Gastrocnemius medialis (tissue), 4 donors: ENCODE measurements at places on chromosomes 12 and 14.
A peak's percentile ranks its signal among the peaks of the same experiment; 100 is the strongest.

DNA sequence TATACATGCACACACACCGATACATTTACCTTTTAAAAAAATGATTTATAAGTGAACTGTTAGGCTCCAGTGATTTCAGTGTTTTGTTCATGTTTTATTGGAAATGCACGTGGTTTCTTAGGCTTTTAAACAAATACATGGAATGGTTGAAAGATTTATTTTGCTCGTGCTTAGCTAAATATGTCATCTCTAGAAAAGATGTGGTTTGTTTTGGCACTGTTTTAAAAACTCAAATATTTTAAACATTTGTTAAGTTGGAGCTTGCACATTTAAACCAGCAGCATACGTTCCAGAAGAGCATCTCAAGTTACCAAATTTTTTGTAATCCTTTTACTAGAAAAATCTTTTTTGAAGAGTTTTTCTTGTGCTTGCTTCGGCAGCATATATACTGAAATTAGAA lies 44.5 kb downstream of the FOXA1 start:
- H3K4me1 ChIP-seq = no peaks in the 10 kb centered on the region
- H3K27me3 ChIP-seq = no peaks in the 10 kb centered on the region
- H3K27ac ChIP-seq = no peak overlapping the region
- DNase-seq = no peak
- H3K4me3 ChIP-seq = no peak overlapping the region
- H3K36me3 ChIP-seq = no peaks in the 10 kb centered on the region

DNA sequence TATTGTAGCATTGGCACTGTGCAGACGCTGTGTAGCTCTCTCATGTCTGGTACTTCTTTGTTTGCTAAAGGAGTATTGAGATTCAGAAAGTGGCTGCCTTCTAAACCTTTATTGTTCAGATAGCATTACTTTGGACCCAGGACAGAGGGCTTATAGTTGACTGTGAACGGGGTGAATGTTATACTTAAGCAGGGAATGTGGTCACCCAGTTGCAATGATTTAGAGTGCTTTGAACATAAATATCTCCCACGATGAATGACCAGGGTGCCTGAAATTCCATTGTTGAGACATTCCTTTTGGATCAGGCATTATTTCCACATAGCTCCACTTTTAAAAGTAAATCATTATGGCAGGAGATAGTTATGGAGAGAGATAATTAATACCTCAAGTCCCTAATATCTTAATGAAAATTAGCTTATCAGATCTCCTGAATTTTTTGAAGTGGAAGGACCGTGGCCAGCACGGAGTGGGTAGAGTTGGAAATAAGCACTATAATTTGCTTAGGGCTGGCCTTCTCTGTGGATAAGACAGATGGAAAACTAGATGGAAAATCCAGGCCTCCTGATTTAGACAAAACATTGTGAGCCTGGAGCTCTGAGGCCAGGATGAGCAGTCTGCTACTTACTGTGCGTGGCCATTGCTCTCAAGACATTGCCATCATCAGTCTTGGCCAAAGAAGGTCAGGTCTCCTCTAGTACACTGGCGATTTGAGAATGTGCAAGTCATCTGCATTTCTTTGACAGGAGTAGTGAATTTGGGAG lies 114.5 kb downstream of the ETV6 start:
- no peak overlapping the region for H3K4me3 ChIP-seq
- H3K27ac ChIP-seq = no peak overlapping the region
- no peaks in the 10 kb centered on the region for H3K27me3 ChIP-seq
- no peak for DNase-seq
- H3K4me1 ChIP-seq = peaks cover 15% of the 10 kb centered on the region

DNA sequence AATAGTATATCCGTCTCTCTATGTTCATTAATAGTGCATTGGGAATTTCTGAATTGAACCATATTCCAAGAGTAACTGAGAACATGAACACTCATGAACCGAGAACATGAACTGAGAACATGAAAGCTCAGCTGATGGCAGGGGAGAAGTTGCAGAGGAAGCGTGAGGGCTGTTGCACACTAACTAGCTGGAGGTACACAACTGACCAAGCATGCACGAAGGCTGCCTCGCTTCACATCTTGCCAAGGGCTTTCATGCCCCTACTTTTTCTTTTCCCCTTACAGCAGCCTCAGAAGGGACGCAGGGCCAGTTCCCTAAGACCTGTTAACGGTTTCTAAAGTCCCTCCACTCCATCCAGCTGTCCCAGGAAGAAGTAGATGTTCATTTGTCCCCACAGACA lies 4.3 kb downstream of the RNASE1 start:
- peak overlapping the region; percentile 66 for H3K27ac ChIP-seq
- no peak overlapping the region for H3K4me3 ChIP-seq
- DNase-seq = no peak
- no peaks in the 10 kb centered on the region for H3K4me1 ChIP-seq
- no peaks in the 10 kb centered on the region for H3K27me3 ChIP-seq

DNA sequence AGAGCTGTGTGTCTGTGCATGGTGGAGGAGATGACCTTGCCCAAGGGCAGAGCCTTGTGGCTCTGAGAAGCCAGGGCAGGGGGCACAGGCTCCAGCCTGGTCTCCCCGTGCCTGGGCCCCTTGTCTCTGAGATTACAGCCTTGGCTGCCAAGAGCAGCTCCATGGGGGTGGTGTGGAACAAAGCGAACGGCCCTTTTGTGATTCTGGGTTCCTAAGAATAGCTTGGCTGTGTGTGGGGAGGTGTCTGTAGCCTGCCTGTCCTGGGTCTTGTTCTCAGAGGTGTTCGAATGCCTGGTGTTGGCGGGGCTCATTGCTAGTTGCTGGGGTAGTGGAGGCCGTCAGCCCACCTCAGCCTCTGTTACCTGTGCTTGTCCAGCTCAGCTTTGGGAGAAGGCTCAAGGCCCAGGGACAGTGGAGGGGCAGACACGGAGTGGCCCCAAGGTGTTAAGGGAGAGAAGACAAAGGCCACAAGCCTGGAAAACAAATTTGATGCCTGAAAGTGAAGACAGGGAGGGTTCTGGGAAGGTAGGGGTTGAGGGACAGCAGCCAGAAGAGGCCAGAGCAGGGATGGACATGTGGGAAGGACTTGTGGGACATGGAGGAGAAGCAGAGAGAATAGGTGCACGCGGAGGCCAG lies 7.4 kb upstream of the MYH7 start:
- no peaks in the 10 kb centered on the region for H3K36me3 ChIP-seq
- DNase-seq = no peak
- H3K27me3 ChIP-seq = no peaks in the 10 kb centered on the region
- peaks cover 68% of the 10 kb centered on the region for H3K4me1 ChIP-seq
- peak overlapping the region; percentile 83 for H3K27ac ChIP-seq

GRCh38 chr12:104473374-104473983 lies 16.7 kb downstream of the CHST11 start:
- H3K4me1 ChIP-seq = no peaks in the 10 kb centered on the region
- H3K36me3 ChIP-seq = no peaks in the 10 kb centered on the region
- H3K27me3 ChIP-seq = no peaks in the 10 kb centered on the region
- DNase-seq = no peak

DNA sequence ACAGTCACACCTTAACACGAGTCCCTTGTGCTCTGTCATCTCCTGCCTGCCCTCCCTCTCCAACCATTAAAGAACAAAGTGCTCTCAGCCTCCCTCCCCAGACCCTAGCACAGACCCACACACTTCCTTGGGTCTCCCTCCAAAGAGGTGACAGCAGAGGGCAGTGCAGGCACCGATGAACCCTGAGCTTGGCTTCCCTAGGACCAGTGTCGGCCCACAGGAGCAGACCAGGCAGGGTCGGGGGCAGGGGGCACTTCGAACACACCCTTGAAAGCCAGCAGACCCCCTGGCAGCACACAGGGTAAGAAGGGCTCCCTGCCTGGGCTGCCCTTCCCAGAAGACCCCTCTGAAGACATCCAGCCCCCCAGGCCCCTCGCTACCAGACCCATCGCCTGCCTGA lies 7.0 kb downstream of the CDK2AP1 start:
- no peaks in the 10 kb centered on the region for H3K36me3 ChIP-seq
- H3K27ac ChIP-seq = no peak overlapping the region
- no peak overlapping the region for H3K4me3 ChIP-seq
- no peaks in the 10 kb centered on the region for H3K27me3 ChIP-seq

DNA sequence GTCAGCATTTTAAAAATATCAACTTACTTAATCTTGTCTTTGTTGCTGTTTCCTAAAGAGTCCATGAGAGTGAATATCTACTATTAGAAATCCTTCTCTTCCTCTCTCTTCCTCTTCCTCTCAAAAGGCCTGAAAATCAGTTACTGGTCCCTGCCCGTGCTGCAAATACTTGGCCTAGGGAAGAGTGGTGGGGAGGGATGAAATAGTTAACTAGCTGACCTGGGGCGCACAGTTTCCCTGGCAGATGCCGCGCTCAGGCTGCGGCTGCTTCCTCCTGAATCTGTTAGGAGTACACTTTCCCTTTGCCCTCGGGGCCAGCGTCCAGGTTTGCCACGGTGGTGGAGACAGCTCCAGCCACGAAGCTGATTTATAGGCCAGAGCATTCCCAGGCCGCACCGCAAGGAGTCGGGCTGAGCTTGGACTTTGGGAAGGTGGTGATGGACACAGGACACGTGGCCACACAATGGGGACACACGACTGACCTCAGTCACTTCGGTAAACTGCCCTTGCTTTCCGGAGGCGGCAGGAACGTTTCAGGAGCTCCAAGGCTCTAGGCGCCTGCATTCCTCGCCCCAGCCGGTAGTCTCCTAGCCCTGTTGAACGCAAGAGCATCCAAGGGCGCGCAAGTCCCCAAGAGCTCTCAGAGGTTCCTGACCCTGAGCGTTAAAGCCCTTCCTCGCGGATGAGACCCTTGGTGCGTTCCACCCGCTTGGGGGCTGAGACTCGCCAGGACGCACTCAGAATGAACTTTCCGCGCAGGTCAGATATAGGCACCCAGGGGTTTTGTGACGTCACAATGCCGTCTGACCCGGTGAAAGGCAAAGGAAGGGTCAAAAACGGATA lies 7.1 kb upstream of the ASCL1 start:
- H3K4me1 ChIP-seq = no peaks in the 10 kb centered on the region
- H3K4me3 ChIP-seq = no peak overlapping the region
- DNase-seq = no peak
- peaks cover 39% of the 10 kb centered on the region for H3K27me3 ChIP-seq
- H3K27ac ChIP-seq = no peak overlapping the region
- no peaks in the 10 kb centered on the region for H3K36me3 ChIP-seq

DNA sequence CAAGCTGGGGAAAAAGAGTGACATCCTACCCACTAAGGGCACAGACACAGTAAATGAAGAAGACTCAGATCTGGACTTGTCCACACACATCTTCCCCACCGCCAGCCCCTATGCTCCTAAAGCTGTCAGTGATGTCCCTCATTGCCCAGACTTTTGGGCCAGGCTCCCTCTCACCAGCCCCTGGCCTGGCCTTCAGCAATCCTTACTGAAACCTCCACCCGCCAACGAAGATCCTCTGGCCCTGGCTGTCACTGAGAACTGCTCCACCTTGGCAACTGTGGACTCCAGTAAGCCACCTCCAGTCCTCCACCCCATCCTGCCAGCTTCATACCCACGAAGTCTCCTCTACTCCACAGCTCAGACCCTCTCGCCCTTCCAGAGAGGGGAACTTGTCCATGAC lies 23.3 kb downstream of the FIGNL2 start:
- H3K27ac ChIP-seq = no peak overlapping the region
- H3K36me3 ChIP-seq = no peaks in the 10 kb centered on the region
- no peaks in the 10 kb centered on the region for H3K27me3 ChIP-seq
- no peak overlapping the region for H3K4me3 ChIP-seq
- DNase-seq = no peak

DNA sequence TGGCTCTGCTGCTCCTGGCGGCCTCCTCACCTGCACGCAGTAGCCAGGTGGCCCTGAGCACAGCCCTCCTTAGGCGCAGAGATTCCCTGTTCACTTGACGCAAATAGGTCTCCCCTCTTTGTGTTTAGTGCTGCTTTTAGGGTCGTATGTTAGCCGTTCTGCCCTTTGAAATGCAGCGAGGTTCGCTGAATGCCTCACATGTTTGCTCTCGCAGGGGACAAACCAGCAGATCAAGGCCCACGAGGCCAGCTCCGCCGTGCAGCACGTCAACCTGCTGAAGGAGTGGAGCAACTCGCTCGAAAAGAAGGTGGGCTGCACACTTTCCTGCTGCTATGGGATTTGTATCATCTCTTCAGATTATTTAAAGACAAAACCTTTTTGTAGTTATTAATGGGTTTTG lies 31.4 kb upstream of the AMN start:
- H3K36me3 ChIP-seq = no peaks in the 10 kb centered on the region
- H3K4me1 ChIP-seq = no peaks in the 10 kb centered on the region
- no peak overlapping the region for H3K27ac ChIP-seq
- no peak overlapping the region for H3K4me3 ChIP-seq
- H3K27me3 ChIP-seq = no peaks in the 10 kb centered on the region

GRCh38 chr12:86312232-86312631 lies 56.0 kb upstream of the MGAT4C start:
- no peaks in the 10 kb centered on the region for H3K4me1 ChIP-seq
- H3K27ac ChIP-seq = no peak overlapping the region
- no peak overlapping the region for H3K4me3 ChIP-seq
- H3K27me3 ChIP-seq = no peaks in the 10 kb centered on the region

DNA sequence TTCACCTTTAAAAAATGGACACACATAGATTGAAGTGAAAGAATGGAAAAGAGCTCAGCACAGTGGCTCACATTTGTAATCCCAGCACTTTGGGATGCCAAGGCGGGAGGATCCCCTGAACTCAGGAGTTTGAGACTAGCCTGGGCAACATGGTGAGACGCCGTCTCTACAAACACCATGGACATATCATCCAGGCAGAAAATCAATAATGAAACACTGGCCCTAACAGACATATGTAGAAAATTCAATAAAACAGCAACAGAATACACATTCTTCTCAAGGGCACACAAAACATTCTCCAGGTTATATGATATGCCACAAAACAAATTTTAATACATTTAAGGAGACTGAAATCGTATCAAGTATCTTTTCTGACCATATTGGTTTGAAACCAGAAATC lies 7.4 kb downstream of the WASHC3 start:
- no peaks in the 10 kb centered on the region for H3K27me3 ChIP-seq
- H3K4me1 ChIP-seq = no peaks in the 10 kb centered on the region
- no peak overlapping the region for H3K27ac ChIP-seq
- H3K4me3 ChIP-seq = no peak overlapping the region

GRCh38 chr12:6140651-6141447 lies 16.4 kb upstream of the VWF start:
- H3K27ac ChIP-seq = peak overlapping the region; percentile 62
- no peaks in the 10 kb centered on the region for H3K36me3 ChIP-seq
- H3K4me1 ChIP-seq = peaks cover 22% of the 10 kb centered on the region
- no peak overlapping the region for H3K4me3 ChIP-seq
- DNase-seq = peak; percentile 32

DNA sequence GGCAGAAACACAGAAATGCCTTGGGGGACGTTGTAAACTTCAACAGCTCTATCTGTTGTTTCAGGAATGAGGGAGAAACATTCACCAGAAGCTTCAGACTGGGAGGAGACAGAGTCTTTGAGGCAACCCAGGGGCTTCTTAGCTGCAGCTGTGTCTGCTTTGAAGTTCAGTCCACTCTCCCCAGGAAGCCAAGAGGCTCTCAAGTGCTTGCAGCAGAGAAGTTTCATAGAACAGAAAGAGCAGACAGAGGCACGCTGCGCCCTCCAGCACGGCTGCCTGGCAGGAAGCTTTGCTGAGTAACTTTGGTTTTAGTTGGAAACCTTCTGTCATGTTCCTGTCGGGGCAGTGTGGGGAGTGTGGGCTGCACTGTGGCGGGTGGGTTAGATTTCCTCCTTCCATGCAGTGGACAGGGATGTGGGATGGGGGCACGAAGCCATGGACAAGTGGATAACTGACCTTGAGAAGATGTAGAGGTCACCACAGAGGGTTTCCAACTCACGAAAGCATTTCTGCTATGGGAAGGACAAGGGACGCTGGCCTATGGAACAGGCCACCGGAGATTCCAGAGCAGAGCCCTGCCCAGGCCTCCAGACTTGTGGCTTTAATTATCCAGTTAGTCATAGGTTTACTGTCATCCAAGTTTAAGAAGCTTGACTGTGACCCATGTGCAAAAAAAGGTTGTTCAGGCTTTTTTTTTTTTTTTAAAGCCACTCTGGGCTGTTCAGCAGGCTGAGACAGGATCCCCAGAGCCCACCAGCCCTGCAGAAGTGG lies 107.7 kb downstream of the ARF6 start:
- H3K27me3 ChIP-seq = no peaks in the 10 kb centered on the region
- H3K4me1 ChIP-seq = peaks cover 58% of the 10 kb centered on the region
- peak overlapping the region; percentile 34 for H3K4me3 ChIP-seq
- peak overlapping the region; percentile 93 for H3K27ac ChIP-seq
